ENCODE measurements at places on chromosomes 6 and 20. TPM values are rescaled to one million over a fixed set of nuclear protein-coding genes. Genes with fewer than 3 reads are reported as not detected.

DNA sequence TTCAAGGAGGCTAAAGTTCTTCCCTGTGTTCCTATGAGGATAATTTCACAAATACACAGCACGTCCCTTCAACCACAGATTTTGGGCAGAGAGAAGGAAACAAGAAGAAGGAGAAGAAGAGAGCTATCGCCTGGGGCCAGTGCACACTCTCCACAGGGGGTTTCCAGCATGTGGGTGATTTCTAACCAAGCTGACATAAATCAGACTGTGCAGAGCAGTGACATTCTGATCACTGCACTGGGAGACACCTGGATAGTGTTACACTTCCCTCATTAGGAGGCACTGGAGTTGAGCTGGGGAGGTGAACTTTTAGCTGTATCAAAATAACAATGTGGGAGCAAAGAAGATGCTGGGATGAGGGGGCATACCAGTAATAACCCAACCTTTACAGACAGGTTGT is 71.8 kb upstream of the CENPW start:
- DNase-seq = no peak
- no peaks in the 10 kb centered on the region for H3K36me3 ChIP-seq
- H3K4me1 ChIP-seq = no peaks in the 10 kb centered on the region
- H3K27ac ChIP-seq = no peak overlapping the region
- H3K4me3 ChIP-seq = no peak overlapping the region

- H3K27ac ChIP-seq = no peak overlapping the region
- no peak for DNase-seq
- no peak overlapping the region for H3K4me3 ChIP-seq
- no peaks in the 10 kb centered on the region for H3K27me3 ChIP-seq
- H3K36me3 ChIP-seq = no peaks in the 10 kb centered on the region
These were observed 6.5 kb downstream of the GSS start for GRCh38 chr20:34949120-34949519.

GRCh38 chr6:33107641-33108040 is 31.9 kb downstream of the HLA-DPB1 start:
- no peak overlapping the region for H3K27ac ChIP-seq
- no peaks in the 10 kb centered on the region for H3K4me1 ChIP-seq
- peaks cover 27% of the 10 kb centered on the region for H3K27me3 ChIP-seq
- no peak overlapping the region for H3K4me3 ChIP-seq

GRCh38 chr6:91911945-91912344 is 1325.1 kb upstream of the MAP3K7 start:
- H3K36me3 ChIP-seq = no peaks in the 10 kb centered on the region
- no peak for DNase-seq
- no peak overlapping the region for H3K4me3 ChIP-seq
- H3K27me3 ChIP-seq = no peaks in the 10 kb centered on the region

KIF25 gene
- total RNA-seq = not detected

GNMT gene
- 6.5 TPM for total RNA-seq

- H3K36me3 ChIP-seq = peaks cover 4% of the 10 kb centered on the region
- H3K4me1 ChIP-seq = no peaks in the 10 kb centered on the region
- DNase-seq = no peak
- peak overlapping the region; percentile 37 for H3K27ac ChIP-seq
- no peaks in the 10 kb centered on the region for H3K27me3 ChIP-seq
These were observed 73.4 kb downstream of the PTPN1 start for GRCh38 chr20:50583442-50584150.

DNA sequence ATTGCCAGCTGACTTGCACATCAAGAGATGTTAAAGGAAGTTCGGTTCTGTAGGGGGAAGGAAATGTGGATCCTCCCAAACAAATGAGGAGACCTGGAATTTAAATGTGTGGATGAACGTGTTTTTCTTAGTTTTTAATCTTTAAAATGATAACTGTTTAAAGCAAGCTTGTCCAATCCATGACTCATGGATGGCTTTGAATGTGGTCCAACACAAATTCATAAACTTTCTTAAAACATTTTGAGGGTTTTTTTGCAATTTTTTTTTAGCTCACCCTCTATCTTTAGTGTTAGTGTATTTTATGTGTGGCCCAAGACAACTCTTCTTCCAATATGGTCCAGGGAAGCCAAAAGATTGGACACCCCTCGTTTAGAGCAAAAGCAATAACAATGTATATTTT is 12.6 kb downstream of the TUBB2B start:
- no peak overlapping the region for H3K4me3 ChIP-seq
- H3K4me1 ChIP-seq = no peaks in the 10 kb centered on the region
- H3K27me3 ChIP-seq = no peaks in the 10 kb centered on the region
- no peaks in the 10 kb centered on the region for H3K36me3 ChIP-seq

GRCh38 chr6:161507375-161507774 is 233.5 kb upstream of the AGPAT4 start:
- no peaks in the 10 kb centered on the region for H3K36me3 ChIP-seq
- no peak for DNase-seq
- H3K4me3 ChIP-seq = no peak overlapping the region

CGAS gene
- 1.0 TPM for total RNA-seq

LGSN gene
- total RNA-seq = 4.1 TPM

- DNase-seq = no peak
- H3K36me3 ChIP-seq = no peaks in the 10 kb centered on the region
- no peaks in the 10 kb centered on the region for H3K4me1 ChIP-seq
- H3K27me3 ChIP-seq = no peaks in the 10 kb centered on the region
- H3K27ac ChIP-seq = no peak overlapping the region
These were observed 7.9 kb downstream of the RNF24 start for GRCh38 chr20:4007383-4008025.

GRCh38 chr6:89269981-89270380 is 45.1 kb downstream of the GABRR2 start:
- H3K4me3 ChIP-seq = no peak overlapping the region
- no peak overlapping the region for H3K27ac ChIP-seq
- no peaks in the 10 kb centered on the region for H3K36me3 ChIP-seq
- H3K27me3 ChIP-seq = no peaks in the 10 kb centered on the region
- no peak for DNase-seq

DNA sequence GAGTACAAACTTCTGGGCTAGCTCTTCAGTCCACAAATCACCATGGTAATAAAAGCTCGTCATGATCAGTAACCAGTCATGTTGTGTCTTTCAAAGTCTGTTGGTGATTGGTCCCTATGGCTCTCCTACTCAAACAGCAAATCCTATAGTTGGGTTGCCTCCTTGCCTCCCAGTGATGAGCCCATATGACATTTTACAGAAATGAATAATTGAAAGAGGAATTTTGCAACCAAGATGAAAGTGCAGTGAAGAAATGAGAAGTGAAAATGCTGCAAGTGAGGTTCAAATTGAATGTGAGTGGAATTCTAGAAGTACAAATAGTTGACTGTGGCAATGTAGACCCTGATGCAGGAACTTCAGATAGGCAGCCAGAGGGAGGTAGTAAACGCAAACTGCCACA is 5.1 kb upstream of the SIRPD start:
- H3K27me3 ChIP-seq = no peaks in the 10 kb centered on the region
- DNase-seq = no peak
- H3K36me3 ChIP-seq = no peaks in the 10 kb centered on the region
- no peaks in the 10 kb centered on the region for H3K4me1 ChIP-seq
- H3K4me3 ChIP-seq = no peak overlapping the region
- no peak overlapping the region for H3K27ac ChIP-seq

DNA sequence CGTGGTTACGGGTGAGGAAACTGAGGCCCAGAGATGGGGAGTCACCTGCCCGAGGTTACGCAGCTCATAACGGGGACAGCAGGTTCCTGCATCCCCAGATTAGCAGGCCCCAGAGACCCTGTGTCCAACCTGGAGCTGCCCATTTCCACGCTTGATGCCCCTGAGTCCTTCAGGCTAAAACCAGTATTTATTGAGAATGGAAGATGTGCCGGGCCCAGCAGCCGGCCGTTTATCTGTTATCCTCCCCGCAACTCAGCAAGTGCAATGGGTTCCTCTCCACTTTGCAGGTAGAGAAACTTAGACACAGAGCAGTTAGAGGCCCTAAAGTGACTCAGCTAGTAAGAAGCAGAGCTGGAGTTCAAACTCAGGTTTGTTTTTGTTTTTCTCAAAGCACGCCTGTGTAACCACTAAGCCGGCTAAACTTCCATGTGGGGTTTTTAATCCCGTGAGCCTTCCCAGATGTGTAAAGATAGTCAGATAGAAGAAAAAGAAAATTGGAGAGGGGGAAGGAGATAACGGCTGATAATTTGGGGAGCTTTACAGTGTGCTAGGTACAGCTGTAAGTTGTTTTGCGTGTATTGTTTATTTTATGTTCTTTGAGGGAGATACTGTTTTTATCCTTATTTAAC is 775 bp downstream of the PFDN4 start:
- peak; percentile 54 for DNase-seq
- H3K4me3 ChIP-seq = peak overlapping the region; percentile 98
- H3K4me1 ChIP-seq = peaks cover 4% of the 10 kb centered on the region
- no peaks in the 10 kb centered on the region for H3K27me3 ChIP-seq

FAM83C gene
- total RNA-seq = not detected

GRM1 gene
- total RNA-seq = 0.08 TPM

GRCh38 chr6:118212451-118213173 is 305.5 kb downstream of the SLC35F1 start:
- no peak overlapping the region for H3K4me3 ChIP-seq
- no peak for DNase-seq
- H3K36me3 ChIP-seq = no peaks in the 10 kb centered on the region

DNA sequence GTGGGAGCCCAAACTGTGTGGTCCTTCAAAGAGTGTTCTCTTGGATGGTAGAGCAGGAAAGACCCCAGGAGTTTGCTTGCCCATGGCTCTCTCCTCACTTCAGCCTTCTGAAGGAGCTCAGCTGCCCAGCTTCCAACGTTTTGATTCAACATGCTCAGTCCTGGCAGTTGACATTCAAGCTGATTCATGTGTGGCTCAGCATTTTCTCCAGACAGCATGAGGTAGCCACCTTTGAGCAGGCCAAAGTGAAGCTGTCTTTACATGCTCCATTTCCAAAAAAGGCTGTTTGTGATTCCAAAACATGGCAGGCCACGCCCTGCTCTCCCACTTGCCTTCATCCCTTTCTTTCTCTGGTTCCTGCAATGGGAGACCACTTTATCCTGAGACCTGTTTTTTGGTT is 280.2 kb downstream of the TBC1D7 start:
- no peak overlapping the region for H3K4me3 ChIP-seq
- DNase-seq = no peak
- no peaks in the 10 kb centered on the region for H3K27me3 ChIP-seq
- no peak overlapping the region for H3K27ac ChIP-seq

DNA sequence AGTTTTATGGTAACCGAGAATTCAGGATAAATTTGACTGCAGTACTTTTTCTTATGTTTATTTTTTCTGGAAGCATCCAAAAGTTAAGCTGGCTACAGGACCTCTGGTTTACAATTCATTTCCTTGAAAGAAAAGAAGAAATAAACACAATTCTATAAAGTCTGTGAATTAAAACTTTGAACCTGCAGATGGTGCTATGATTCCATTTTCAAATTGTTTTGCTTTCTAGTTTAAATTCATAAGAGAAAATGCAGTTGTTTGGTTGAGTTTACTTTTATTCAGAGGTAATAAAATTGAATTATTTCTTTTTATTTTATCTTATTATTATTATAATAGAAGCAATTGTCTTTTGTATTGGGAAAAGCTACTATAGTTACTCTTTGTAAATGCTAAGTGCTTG is 1.8 kb upstream of the VIP start:
- H3K27me3 ChIP-seq = no peaks in the 10 kb centered on the region
- no peak overlapping the region for H3K4me3 ChIP-seq
- no peaks in the 10 kb centered on the region for H3K36me3 ChIP-seq
- H3K4me1 ChIP-seq = no peaks in the 10 kb centered on the region
- no peak overlapping the region for H3K27ac ChIP-seq

GRCh38 chr6:160534050-160534696 is 129.9 kb downstream of the LPA start:
- no peak overlapping the region for H3K27ac ChIP-seq
- DNase-seq = peak; percentile 68
- no peaks in the 10 kb centered on the region for H3K36me3 ChIP-seq
- H3K27me3 ChIP-seq = no peaks in the 10 kb centered on the region
- H3K4me3 ChIP-seq = no peak overlapping the region

DNA sequence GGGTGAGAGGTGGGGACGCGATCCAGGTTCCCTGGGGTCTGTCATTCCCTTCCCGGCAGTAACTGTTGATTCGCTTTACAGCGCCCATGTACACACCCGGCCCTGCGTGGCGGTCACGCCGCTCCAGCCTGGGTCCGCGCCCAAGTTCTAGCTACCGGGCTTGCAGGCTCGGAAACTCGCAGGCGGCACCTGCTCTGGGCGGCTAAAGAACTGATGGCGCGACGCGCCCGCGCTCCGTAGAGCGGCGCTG is 1.4 kb upstream of the POU3F2 start:
- peaks cover 35% of the 10 kb centered on the region for H3K4me1 ChIP-seq
- H3K27ac ChIP-seq = no peak overlapping the region
- H3K4me3 ChIP-seq = no peak overlapping the region
- H3K36me3 ChIP-seq = no peaks in the 10 kb centered on the region
- DNase-seq = peak; percentile 57
